Activated CD4-positive, alpha-beta T cell treated with anti-CD3 and anti-CD28 coated beads for 36 hours (primary cell): ENCODE measurements at places on chromosomes 4 and X. TPM values are rescaled to one million over a fixed set of nuclear protein-coding genes. Genes with fewer than 3 reads are reported as not detected.

GRCh38 chrX:52424656-52425055 lies 55.8 kb downstream of the XAGE2 start:
- DNase-seq: no peak

DNA sequence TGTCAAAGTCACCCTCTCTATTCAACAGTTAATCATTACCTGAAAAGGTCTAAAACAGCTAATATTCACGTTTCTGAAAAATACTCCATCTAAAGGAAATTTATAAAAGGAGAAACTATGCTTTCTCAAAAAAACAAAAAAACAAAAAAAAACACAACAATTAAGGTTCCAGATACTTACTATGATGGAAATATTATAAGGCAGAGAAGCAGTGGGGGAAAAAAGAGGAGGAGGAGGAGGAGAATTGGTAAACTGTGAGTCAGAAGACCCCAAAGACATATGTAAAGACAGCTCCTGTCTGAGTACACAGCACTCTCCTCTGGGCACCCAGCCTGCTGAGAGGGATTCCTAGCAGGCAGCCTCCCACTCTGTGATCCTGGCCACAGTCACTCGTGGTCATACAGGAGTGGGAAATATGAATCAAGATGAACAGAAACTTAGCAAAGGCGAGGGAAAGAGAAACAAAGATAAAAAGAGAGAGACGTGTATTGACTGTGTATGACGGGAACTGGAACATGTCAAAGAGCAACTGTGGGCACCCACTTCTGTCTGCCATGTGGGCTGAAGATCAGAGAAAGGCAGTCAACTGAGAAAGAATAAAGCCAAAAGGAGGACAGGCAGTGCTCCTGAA lies 12.5 kb downstream of the KLHL15 start:
- peak; percentile 77 for DNase-seq

The RIBC1 gene
- total RNA-seq: 0.95 TPM

GRCh38 chr4:185002784-185003183 lies 15.5 kb upstream of the HELT start:
- DNase-seq: no peak

The COL4A5 gene
- total RNA-seq: not detected

The SMR3B gene
- not detected for total RNA-seq

- no peak for DNase-seq
Measured at GRCh38 chr4:154004507-154005170, 215.8 kb upstream of the SFRP2 start.

GRCh38 chr4:182969651-182970279 lies 52.6 kb upstream of the DCTD start:
- DNase-seq: no peak

DNA sequence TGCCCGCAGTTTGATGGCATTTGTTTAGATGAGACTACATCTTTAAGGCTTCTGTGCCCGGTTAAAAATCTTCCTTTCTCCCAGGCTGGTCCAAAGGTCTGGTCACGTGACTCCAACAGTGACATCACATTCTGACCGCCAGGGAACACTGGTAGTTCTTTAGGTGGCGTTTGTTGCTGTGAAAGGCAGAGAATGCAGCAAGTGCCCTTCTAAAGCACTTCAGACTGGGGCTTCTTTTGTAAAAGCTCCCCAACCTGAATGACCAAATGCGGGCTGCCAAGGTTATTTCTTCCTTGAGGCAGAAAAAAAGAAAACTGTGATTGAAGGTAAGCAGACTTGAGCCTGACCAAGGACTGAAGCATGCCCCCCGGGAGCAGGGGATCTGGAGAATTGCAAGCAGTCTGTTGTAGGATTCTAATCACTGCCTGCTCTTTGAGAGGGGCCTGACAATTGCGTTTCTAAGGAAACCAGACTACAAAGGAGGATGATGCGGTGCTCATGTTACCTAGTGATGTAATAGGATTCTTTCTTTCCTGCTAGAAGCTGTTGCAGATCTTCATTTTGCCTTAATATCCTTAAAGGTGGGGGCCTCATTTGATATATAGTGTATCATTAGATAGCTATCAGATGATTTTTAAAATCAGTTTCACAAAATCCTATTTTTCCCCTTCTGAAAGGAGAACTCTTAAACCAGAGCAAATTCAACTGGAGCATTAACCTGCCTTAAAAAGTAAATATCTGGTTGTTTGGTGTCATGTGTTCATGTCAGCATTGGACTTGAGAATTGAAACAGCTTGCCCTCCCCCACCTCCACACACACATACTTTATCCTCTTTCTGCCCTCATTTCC lies 133.1 kb downstream of the AKAP4 start:
- no peak for DNase-seq

The TAF7L gene
- total RNA-seq: not detected

- DNase-seq: no peak
Measured at GRCh38 chr4:13829457-13829856, 201.9 kb upstream of the BOD1L1 start.

The CSAG3 gene
- 0.23 TPM for total RNA-seq

The ADGRG2 gene
- total RNA-seq: not detected

- DNase-seq: no peak
Measured at GRCh38 chr4:99615170-99615820, 40.7 kb downstream of the MTTP start.

DNA sequence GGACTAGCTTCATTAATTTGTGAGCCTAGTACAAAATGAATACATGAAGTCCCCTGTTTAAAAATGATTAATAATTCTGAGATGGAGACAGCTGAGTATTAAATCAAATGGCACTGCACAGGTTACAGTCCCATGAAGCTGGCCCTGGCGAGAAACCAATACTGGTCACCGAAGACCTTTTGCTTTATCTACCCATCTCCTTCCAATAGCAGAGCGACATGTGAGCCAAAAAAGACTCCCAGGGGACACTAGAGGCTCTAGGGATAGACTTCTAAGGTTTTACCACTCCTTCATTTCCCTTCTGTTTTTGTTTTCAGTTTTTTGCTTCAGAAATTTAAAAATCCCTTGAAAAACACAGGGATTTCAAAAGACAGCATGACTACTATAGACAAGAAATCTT lies 97.0 kb upstream of the CCSER1 start:
- DNase-seq: no peak

- DNase-seq: no peak
Measured at GRCh38 chr4:8586671-8587468, 5.7 kb upstream of the CPZ start.

- DNase-seq: no peak
Measured at GRCh38 chr4:146477054-146477453, 44.7 kb downstream of the SLC10A7 start.

DNA sequence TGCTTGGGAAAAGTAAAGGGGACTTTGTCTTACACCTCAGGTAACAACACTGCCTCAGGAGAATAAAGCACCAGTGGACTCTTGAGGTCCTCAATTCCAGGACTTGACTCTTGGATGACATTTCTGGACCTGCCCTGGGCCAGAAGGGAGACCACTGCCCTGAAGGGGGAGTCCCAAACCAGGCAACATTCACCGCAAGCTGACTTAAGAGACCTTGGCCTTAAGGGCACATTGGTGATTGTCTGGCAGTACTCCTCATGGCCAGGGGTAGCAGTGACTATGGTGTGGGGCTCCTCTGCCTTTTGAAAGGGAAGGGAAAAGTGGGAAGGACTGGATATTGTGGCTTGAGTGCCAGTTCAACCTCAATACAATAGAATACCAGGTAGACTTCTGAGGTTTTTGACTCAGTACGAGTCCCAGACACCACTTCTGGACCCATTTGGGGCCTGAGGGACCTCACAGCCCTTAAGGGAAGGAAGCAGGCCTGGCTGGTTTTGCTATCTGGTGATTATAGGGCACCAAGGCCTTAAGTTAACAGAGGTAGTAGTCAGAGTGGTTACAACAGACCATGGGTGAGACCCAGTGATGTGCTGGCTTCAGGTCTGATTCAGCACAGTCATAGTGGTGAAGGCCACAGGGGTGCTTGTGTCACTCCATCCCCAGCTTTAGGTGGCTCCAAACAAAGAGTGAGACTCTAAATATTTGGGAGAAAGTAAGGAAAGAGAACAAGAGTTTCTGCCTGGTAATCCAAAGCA lies 121.2 kb upstream of the TET2 start:
- DNase-seq: no peak

GRCh38 chrX:140141444-140142029 lies 176.2 kb upstream of the CXorf66 start:
- DNase-seq: peak; percentile 41

- DNase-seq: no peak
Measured at GRCh38 chr4:99359480-99360204, 7.1 kb upstream of the ADH1C start.

The GNRHR gene
- total RNA-seq: not detected

- DNase-seq: no peak
Measured at GRCh38 chrX:154082396-154083125, 15.0 kb downstream of the MECP2 start.

DNA sequence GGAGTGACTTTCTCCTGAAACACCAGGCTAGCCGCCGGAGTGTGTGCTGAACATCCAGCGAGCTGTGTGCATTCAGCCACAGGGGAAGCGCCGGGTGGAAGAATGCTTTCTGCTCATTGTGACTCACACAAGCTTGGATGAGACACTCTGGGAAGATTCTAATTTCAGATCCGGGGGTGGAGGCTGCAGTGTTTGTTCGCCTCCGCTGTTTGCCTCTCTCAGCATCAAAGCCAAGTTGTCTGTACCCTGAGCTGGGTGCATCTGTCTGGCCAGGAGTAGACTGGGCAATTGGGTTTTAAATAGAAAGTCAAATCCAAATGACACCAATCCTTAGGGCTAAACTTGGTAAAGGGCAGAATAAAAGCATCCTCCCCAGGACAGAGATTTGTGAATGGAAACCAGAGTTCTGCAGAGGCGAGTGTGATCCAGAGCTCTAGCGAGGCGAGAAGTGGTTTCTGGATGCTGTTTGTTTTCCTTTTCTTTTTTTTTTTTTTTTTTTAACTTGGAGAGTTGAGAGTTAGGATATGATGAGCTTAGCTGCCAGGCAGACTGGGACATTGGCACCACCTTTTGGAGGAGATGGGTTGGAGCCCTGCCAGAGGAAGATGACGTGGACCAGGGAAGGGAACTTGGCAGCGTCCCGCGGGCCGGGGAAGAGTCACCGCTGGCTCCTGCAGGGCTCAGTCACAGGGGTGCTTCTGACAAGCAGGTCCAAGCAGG lies 196.0 kb upstream of the PSAPL1 start:
- DNase-seq: no peak

GRCh38 chrX:21014326-21014725 lies 359.9 kb upstream of the CNKSR2 start:
- no peak for DNase-seq

The CDX4 gene
- total RNA-seq: not detected

DNA sequence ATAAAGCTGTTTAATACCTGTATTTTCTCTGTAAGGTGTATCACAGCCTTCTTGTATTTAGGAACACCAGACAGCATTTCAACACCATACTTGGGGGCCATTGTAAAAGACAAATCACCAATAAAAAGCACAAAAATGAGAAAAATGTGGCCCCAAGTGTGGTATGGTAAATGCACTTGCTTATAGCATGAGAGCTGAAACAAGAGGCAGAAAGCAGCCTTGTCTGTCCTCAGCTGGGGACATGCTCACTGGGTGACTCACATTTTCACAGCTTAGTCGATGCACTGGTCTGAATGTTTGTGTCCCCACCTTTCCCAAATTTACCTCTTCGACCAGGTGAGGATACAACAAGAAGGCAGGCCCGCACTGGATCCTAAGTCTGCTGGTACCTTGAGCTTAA lies 639.7 kb upstream of the AGA start:
- DNase-seq: no peak

The STOX2 gene
- total RNA-seq: not detected
